ENCODE measurements at places on chromosomes 16 and 17. TPM values are rescaled to one million over a fixed set of nuclear protein-coding genes. Genes with fewer than 3 reads are reported as not detected.

The DCXR gene
- total RNA-seq, result 74.0 TPM

The DLG4 gene
- total RNA-seq, result 18.1 TPM

The STXBP4 gene
- 8.0 TPM for total RNA-seq

The UNKL gene
- 12.9 TPM for total RNA-seq

The SPNS3 gene
- 0.21 TPM for total RNA-seq

The CYGB gene
- not detected for total RNA-seq

The GLOD4 gene
- total RNA-seq, result 61.7 TPM

The CLEC19A gene
- total RNA-seq, result not detected

The CD300LG gene
- not detected for total RNA-seq
